ENCODE measurements at places on chromosomes 11 and 22.

GRCh38 chr11:97865424-97866012, 1155.2 kb upstream of the CNTN5 start:
- no peak for DNase-seq

DNA sequence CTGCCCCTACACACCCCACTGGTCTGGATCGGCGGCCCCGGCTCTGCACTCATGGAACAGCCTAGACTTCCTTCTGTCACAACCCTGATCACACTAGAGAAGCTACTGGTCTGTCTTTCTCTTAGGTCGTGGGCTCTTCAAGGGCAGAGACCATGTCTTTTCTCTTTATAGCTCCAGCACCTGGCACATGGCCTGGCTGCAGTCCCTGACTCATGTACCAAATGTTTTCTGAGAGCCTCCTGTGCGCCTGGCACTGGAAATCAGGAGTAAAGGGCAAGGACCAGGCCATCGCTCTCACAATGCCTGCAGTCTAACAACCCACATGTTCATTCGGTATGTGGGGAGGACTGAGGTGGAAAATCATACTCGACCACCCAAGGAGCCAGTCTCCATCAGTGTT, 7.5 kb downstream of the ASCC2 start:
- DNase-seq: no peak

DNA sequence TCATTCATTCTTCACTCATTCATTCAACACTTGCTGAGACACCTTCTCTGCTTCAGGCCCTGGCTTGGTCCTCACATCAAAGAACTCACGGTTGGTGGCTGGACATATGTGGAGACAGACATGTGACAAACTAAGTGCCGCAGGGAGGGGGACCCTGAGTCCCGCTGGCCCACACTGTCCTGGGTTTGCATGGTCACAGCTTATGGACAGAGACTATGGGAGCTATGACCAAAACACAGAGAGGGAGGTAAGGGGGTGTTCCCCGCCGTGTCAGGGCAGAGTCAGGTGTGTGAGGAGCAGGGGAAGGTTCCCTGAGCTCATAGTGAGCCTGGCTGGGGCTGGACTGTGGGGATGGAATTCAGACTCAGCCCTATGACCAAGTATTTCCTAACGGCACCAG, 123.1 kb downstream of the MPPED1 start:
- DNase-seq: no peak

DNA sequence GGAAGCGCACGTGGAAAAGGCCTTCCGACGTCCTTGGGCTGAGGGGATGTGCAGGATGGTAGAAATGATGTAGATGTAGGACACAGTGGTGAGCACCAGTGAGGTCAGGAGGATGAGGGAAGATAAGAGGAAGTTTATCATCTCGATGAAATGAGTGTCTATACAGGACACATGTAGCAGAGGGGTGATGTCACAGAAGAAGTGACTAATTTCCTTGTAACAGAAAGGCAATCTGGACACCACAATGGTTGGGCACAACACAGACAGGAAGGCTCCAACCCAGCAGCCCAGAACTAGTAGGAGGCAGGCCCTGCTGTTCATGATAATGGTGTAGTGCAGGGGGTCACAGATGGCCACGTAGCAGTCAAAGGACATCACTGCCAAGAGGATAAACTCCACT, 35.0 kb upstream of the OR6M1 start:
- DNase-seq: peak; percentile 1

- no peak for DNase-seq
These were observed 15.8 kb upstream of the SIK2 start for GRCh38 chr11:111586388-111586831.

- DNase-seq: no peak
These were observed 720 bp upstream of the MED17 start for GRCh38 chr11:93783362-93783761.

- DNase-seq: no peak
These were observed 72.4 kb downstream of the PANX1 start for GRCh38 chr11:94201004-94201465.

DNA sequence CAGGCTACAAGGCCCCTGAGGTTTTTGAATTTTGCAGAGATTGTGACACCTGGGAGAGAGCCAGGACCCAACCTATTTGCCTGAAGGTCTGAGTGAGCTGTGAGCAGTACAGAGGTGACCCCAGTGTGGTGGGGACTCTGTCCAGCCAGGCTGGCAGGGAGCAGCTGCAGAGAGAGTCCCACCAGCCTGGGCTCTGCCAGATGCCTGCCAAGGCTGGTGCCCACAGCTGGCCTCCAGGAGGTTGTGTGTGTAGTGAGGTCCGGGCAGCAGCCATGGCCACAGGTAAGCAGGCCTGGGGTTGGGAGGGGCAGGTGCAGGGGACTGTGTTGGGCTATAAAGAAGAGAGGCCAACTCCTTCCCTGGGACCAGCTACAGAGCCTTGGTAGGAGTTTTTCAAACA, 144.8 kb downstream of the CRYBB2 start:
- no peak for DNase-seq

DNA sequence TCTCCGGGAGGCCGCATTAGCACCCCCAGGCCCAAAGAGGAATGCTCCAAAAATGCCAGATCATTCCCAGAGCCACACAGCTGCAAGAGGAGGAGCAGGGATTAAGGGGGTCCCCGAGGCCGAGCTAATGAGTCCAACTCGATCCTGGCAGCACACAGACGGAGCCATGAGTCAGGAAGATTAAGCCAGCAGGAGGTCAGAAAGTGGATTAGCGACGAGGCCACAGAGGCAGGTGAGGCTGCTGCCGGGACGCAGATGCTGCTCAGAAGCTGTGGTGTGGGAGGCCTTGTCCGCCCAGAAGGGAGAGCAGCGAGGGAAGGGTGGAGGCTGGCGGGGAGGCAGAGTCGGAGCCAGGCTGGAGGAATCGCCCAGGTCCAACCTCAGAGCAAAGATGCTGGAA, 120.5 kb downstream of the SHANK2 start:
- no peak for DNase-seq

DNA sequence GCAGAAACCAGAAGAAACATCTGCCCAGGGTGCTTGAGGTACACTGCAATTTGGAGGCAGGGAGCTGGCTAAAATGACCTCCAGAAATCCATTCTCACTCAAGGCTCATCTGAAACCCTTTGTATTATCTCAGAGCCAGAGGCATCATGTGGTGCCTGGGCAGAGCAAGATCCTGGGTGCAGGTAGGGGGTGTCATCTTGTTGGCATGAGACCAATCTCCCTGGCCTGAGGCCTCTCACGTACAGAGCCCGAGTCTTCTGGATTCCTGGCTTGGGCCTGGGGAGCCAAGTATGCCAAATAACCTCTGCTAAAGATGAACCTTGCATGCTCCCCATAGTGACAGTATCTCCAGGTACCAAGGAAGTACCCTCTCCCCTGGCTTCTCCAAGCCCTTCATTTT, 2.4 kb downstream of the LMO1 start:
- DNase-seq: no peak

- no peak for DNase-seq
These were observed 42.6 kb upstream of the LMO2 start for GRCh38 chr11:33934450-33934849.
